GM13977 (cell line): ENCODE measurements at places on chromosomes 3 and 15.

GRCh38 chr3:27633224-27633545 lies 88.9 kb downstream of the EOMES start:
- no peak for DNase-seq

GRCh38 chr3:134892326-134892725 lies 97.3 kb downstream of the EPHB1 start:
- no peak for DNase-seq

DNA sequence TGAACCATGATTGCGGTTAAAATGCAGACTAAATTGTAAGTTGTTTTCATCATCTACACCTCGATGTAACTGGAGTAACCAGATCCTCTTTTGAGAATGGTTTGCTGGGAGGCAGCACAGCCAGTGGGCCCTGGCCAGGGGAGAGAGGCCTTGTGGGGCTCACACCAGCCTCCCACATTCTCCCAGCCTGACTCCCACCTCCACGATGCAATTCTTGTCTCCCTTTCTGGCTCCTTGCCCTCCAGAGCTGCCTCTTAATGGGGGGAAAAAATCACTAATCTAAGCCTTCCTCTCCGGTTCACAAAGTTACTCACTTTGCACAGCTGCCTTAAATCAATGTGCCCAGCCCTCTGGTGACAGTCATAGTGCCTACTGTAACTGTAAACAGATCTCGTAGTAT lies 17.9 kb upstream of the PAQR5 start:
- DNase-seq = no peak

- no peak for DNase-seq
Measured at GRCh38 chr3:193614430-193614829, 21.4 kb downstream of the OPA1 start.

DNA sequence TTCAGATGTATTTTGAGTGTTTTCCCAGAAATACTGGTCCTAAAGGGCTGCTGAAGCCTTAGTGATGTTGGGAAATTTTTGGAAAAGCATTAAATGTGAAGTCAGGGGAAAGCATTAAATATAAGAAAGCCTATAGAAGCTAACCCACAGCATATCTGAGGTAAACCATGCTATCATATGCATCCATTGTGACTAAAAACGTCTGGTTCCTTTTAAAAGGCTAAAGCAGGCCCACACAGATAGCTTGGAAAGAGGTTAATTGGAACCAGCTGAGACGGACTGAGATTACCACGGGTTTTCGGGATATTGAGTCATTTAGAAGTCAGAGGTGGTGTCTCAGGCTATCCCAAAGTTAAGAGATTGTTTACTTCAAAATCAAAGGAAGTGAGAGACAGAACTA lies 78.2 kb downstream of the CYP19A1 start:
- DNase-seq = no peak
